Activated B cell treated with CpG ODN at 0.5 μM for 24 hours (primary cell): ENCODE measurements at places on chromosomes 5 and 9. TPM values are rescaled to one million over a fixed set of nuclear protein-coding genes. Genes with fewer than 3 reads are reported as not detected.

- DNase-seq: no peak
Measured at GRCh38 chr9:85726737-85727136, 15.0 kb downstream of the AGTPBP1 start.

GRCh38 chr5:163571744-163572143 is 66.3 kb downstream of the MAT2B start:
- no peak for DNase-seq

GRCh38 chr5:117394506-117395157 is 820.0 kb upstream of the SEMA6A start:
- no peak for DNase-seq

- DNase-seq: no peak
Measured at GRCh38 chr5:126619781-126620180, 19.0 kb downstream of the PHAX start.

GRCh38 chr9:14210428-14210827 is 103.5 kb downstream of the NFIB start:
- DNase-seq: no peak

DNA sequence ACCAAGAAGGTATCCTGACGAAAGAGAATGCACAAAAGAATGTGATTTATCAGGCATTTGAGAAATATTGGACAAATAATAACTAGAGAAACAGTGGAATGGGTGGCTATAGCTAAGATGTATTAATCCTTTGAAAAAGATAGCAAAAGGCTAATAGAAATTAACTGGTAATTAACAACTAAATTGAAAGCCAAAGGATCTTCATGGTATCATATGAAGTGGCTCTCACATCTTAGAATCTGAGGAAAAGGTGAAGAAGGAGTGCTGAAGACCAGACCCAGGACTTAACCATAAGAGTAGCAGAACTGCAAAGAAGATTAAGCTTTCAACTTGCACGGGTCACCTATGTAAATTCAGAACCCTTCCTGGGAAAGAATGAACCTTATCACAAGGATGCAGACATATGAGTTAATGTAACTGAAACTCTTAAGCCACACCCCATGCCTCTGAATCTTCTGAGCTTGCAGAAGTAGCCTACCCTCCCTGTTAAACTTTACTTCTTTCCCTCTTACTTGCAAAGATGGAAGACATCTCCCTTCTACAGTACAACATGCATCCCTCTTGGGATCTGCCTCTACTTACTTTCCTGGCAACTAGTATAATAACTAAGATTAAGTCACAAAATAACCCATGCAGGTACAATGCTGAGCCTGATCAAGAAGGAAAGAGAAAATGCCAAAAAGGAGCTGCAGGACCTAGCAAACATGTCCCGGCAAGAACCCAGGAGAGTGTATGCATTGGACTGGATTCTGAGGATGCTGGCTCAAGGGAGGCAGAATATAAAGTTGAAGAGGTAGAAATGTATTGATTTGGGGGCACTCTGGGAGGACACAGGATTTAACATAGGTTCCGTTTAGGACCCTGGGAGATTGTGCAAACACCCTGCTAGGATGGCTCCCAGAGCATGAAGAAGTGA is 395.5 kb upstream of the SLC30A5 start:
- DNase-seq: no peak

DNA sequence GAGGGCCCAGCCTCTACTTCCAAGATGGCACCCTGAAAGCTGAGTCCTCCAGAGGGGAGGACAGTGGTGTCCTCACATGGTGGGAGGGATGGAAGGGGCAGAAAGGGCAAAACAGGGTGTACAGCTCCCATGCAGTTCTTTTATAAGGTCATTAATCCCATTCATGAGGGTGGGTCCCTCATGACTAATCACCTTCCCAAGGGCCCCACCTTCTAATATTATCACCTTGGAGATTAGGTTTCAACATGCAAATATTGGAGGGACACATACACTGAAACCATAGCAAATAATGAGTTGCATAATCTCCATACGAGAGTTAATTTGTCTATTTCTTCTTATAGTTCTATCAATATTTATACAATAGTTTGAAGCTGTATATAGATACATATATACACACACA is 5.8 kb upstream of the ZBTB43 start:
- no peak for DNase-seq

DNA sequence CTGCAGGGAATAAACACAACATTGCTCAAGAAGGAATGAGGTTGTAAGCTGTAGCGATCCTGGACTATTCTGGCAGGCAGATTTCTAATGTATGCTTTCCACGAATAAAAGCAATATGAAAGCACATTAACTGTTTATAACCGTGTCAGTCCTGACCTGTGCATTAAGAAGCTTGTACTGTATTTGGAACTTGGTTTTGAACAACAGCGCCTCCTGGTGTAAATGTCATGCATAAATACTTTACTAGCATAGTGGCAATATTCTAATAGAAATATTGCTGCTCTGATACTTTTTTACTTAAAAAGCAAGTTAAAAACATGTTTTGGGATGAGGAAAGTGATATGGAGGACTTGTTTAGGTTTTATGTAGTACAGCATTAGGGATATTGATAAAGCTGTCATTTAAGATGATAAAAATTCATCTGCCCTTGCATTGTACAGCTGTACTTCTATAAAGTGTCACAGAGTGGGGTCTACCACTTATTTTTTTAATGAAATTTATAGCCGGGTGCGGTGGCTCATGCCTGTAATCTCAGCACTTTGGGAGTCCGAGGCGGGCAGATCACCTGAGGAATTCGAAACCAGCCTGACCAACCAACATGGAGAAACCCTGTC is 70.7 kb upstream of the GNE start:
- DNase-seq: no peak

DNA sequence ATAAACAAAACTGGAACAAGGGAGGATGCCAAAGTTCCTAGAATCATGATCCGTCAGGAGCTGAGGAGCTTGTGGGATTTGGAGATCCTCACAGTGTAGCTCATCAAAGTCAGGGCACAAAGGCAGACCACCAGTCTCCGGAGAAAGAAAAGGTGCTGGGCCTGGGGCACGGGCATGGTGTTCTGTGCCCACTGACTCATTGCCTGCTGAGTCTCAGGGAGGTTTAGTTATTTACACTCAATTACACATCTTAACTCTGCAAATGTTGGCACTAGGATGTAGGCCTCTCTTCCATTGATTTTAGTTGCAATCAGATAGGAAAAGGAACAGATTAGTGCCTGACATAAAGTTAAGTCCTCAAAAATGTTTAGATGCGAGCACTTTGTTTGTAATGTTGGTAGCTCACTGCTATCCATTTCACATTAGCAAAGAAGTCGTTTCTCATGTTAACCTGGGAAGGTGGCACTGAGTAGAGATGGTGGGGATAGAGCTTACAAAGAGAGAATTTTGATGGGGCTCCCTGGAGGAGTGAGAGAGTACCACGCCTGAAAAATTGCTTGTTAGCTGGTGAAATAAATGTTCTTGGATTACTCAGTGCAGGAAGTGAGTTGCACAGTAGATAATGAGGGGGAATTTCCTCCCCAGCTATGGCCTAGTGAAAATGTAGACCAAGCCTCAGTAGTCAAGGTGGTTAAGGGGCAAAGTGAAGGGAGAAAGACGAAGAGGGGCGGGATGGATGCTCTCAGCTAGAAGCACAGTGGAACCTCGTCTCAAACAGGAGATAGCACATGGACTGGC is 109.5 kb upstream of the CD180 start:
- no peak for DNase-seq

DNA sequence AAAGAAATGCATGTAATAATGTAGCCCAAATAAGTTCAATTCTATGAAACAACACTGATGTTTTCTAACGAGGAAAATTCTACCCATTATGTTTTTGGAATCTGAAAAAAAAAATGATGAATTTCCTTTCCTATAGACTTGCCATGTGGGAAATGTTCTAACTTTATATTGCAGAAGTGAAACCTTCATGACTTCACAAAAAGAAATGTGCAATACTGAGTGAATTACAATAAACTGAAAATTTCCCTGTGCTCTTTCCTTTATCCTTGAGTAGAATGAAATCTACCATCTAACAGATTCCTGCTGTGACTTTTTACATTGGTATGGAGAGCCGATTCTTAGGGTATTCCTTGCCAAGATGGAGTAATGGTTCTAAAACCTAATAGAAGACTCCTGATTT is 1622.5 kb downstream of the MAT2B start:
- no peak for DNase-seq

- no peak for DNase-seq
Measured at GRCh38 chr5:1666812-1667588, 132.6 kb downstream of the MRPL36 start.

DNA sequence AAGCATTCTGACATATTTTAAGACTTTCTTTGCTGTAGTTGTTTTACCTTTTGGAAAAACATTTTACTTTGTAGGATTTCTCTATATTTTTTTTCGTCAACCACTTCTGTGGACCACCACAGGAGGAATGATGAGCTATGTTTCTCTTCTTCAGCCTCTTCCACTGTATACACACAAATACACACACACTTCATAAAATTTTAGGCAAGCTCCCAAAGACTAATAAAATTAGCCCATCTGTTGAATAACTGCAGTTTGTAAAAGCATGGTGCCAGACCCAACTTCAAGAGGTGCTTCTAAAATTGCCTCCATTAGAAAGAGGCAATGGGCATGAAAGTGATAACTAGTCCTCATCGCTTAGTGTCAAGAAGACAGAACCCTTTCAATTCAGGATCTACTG is 4.1 kb upstream of the CEP120 start:
- no peak for DNase-seq

DNA sequence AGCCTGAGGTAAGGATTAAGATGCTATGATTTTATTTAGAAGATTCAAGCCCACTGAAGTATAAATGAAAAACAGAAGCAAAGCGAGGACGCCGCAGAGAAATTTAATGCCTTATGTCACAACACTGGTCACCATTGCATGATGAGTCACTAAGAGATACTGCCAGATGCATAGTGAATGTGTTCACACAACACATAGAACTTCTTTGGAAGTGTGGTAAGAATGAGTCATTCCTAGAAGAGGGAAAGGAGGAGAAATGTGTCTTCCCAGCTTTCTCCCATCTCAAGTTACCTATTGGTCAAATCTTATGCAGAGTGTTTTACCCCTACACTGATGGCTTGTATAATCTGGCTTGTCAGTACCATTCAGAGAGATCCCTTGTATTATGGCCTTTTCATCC is 465.3 kb upstream of the ARRDC3 start:
- no peak for DNase-seq

GRCh38 chr5:93580063-93580926 is 724 bp downstream of the NR2F1-AS1 start:
- no peak for DNase-seq

DNA sequence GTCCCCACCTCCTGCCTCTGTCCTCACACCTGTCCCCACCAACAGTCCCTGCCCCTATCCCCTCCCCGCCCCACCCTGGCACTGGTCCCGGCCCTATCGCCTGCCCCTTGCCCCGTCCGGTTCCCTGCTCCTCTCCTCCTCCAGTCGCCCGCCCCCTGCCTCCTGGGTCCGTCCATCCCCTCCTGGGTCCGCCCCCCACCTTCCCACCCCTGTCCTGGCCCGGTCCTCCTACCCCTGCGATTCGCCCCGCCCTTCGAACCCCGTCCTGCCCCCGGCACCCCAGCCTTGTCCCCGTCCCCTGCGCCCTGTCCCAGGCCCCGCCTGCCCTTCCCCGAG is 372 bp downstream of the EDF1 start:
- DNase-seq: no peak

DNA sequence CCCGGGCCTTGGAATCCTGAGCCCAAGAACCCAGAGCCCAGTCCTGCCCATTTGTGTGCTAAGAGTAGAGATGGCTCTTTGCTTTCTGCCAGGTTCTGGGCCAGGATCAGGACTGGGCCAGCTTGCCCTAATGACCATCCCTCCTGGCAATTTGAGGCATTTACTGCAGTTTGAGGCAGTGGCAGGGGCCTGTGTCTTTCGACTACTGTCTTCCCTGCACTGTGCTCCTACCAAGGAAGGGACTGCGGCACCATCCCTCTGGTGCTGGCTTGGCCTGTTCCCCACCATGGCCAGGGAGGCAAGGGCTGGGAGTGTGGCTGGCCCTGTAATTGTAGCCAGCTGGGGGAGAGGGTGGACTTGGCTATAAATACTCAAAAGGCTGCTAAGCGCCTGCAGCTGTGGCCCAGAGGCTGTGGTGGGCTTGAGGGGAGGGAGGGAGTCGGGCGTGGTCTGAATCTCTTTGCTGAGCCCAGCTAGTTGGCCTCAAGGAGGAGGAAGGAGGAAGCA is 4.6 kb downstream of the ENHO start:
- no peak for DNase-seq

The PAXX gene
- total RNA-seq: 43.4 and 47.8 TPM in 2 replicates

The GPX3 gene
- total RNA-seq: 0.18 and 0.76 TPM in 2 replicates

The TAS2R1 gene
- not detected in 2 replicates for total RNA-seq

The ASS1 gene
- 1.6 and 2.6 TPM in 2 replicates for total RNA-seq

The GFI1B gene
- total RNA-seq: 0.07 and 0.38 TPM in 2 replicates

The PCDHGB7 gene
- 1.2 and 1.4 TPM in 2 replicates for total RNA-seq

The PCDHGC3 gene
- 2.6 and 3.3 TPM in 2 replicates for total RNA-seq

The MEIKIN gene
- not detected in 2 replicates for total RNA-seq

The NR2F1 gene
- total RNA-seq: not detected in 2 replicates

The SPATA31A7 gene
- not detected in 2 replicates for total RNA-seq

The TRPM6 gene
- total RNA-seq: not detected in 2 replicates
